ENCODE measurements at places on chromosomes 1 and 21.

DNA sequence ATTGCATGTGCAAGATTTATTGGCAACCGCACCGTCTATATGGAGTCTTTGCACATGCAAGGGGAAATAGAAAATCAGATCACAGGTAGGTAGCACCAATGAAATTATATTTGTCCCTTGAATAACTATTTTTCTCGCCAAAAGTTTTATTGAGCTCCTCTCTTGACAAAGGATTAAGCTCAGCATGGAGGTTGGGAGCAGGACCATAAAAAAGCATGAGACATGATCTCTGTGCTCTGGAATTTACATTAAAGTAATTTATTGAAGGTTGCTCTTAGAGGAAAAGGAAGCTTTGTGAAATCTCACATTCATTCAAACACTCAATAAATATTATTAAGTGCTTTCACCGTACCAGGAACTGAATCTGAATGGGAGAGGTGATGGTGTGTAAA is 66.0 kb upstream of the UBE2U start:
- no peak overlapping the region for H3K4me3 ChIP-seq
- H3K36me3 ChIP-seq, result no peaks in the 10 kb centered on the region
- H3K27me3 ChIP-seq, result no peaks in the 10 kb centered on the region
- no peak for DNase-seq

- H3K27me3 ChIP-seq, result no peaks in the 10 kb centered on the region
- DNase-seq, result peak; percentile 19
- no peaks in the 10 kb centered on the region for H3K4me1 ChIP-seq
- H3K36me3 ChIP-seq, result no peaks in the 10 kb centered on the region
- H3K27ac ChIP-seq, result no peak overlapping the region
- no peak overlapping the region for H3K4me3 ChIP-seq
Observed at GRCh38 chr1:4745560-4745959, 91.2 kb downstream of the AJAP1 start.

- H3K4me3 ChIP-seq, result no peak overlapping the region
- DNase-seq, result no peak
- no peaks in the 10 kb centered on the region for H3K36me3 ChIP-seq
- H3K27me3 ChIP-seq, result no peaks in the 10 kb centered on the region
Observed at GRCh38 chr1:38208716-38209632, 162.4 kb upstream of the POU3F1 start.

DNA sequence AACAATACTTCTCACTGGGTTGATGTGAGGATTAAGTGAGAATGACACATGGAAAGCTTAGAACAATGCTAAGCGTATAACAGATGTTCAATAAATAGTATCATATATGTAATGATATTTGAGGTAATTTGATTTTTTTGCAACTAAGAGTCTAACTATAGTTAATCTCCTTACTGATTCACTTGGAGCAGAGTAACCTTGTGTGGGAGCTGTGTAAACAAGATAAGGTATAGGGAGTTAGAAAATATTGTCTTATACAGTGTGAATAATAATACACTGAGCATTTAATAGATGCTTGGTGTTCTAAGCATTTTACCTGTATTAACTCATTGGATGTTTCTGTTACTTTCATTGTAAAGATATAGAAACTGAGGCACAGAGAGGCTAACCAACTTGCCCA is 15.9 kb downstream of the RALGPS2 start:
- H3K27ac ChIP-seq, result no peak overlapping the region
- DNase-seq, result no peak

DNA sequence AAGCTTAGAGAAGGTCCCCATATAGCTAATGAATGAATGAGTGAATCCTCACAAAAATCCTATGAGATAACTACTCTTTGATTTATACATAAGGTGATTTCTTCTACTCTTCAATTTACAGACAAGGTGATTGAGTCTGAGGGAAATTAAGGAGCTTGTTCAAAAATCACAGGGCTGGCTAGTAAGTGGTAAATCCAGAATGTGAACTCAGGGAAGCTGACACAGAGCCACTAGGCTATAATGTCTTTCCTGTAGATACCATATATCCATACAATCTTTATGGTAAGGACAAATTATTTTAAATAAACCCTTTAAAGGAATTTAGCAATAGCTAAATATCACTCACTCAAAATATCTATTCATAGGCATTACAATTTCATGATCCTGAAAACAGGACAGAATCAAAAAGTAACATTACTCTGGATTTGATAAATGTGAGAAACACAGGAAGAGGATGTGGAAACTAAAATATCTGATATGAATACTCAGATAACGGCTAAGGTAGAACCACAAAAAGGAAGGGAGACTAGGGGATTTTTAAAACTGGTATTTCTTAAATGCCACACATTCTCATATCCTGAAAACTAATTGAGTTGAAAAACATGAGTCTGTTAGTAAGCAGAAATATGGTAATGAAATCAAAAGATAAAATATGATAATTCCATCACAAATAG is 108.2 kb downstream of the NBPF12 start:
- no peak overlapping the region for H3K27ac ChIP-seq
- no peaks in the 10 kb centered on the region for H3K4me1 ChIP-seq

GRCh38 chr1:195851804-195852203 is 756.4 kb downstream of the KCNT2 start:
- H3K4me3 ChIP-seq, result no peak overlapping the region
- DNase-seq, result no peak
- H3K27ac ChIP-seq, result no peak overlapping the region
- H3K36me3 ChIP-seq, result no peaks in the 10 kb centered on the region

- peak overlapping the region; percentile 64 for H3K27ac ChIP-seq
- H3K36me3 ChIP-seq, result no peaks in the 10 kb centered on the region
- peaks cover 9% of the 10 kb centered on the region for H3K4me1 ChIP-seq
- H3K27me3 ChIP-seq, result no peaks in the 10 kb centered on the region
- no peak overlapping the region for H3K4me3 ChIP-seq
- DNase-seq, result peak; percentile 95
Observed at GRCh38 chr1:58592522-58593134, 15.6 kb upstream of the TACSTD2 start.

GRCh38 chr21:28731700-28732321 is 260.9 kb downstream of the LTN1 start:
- no peaks in the 10 kb centered on the region for H3K4me1 ChIP-seq
- DNase-seq, result no peak
- no peak overlapping the region for H3K27ac ChIP-seq
- no peak overlapping the region for H3K4me3 ChIP-seq
- no peaks in the 10 kb centered on the region for H3K36me3 ChIP-seq

DNA sequence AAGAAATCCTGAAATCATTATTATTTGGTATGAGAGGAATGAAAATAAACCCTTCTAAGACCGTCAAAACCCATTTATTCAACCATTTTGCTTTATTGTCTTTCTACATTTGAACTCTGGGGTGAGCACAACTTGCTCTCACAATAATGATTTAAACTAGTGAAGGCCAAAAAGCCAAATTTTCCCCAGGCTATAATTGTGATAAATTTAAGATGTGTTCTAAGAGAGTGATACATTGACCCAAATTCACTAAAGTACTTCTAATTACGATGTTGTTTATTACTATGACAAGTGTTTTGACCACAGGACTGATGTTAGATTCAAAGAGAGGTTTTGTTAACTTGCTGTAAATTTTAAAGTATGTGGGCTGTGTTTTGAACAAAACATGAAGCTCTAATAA is 670.9 kb upstream of the NR5A2 start:
- no peaks in the 10 kb centered on the region for H3K27me3 ChIP-seq
- H3K36me3 ChIP-seq, result no peaks in the 10 kb centered on the region
- no peak overlapping the region for H3K27ac ChIP-seq
- H3K4me3 ChIP-seq, result no peak overlapping the region
- no peaks in the 10 kb centered on the region for H3K4me1 ChIP-seq

GRCh38 chr1:72357411-72357810 is 75.1 kb upstream of the NEGR1 start:
- no peaks in the 10 kb centered on the region for H3K27me3 ChIP-seq
- no peak overlapping the region for H3K4me3 ChIP-seq
- H3K4me1 ChIP-seq, result no peaks in the 10 kb centered on the region
- no peak overlapping the region for H3K27ac ChIP-seq
- H3K36me3 ChIP-seq, result no peaks in the 10 kb centered on the region

DNA sequence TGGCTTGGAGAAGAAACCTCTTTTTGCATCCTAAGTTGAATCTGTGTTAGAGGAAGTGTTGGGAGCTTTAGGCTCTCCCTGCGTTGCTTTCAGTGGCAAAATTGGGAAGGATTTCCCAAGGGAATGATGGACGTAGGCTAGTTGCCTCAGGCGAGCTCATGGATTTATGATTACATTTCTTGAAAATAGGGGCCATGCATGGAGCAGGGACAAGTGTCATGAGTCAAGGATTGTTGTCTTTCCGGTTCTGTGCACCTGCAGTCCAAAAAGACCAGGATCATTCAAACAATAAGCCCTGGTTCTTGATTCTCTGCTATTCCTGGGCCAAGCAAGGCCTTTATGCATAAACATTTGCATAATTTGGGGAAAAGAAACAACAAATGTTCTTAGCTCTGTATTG is 7.1 kb downstream of the MAN1C1 start:
- no peaks in the 10 kb centered on the region for H3K36me3 ChIP-seq
- no peaks in the 10 kb centered on the region for H3K27me3 ChIP-seq
- H3K27ac ChIP-seq, result no peak overlapping the region
- no peak overlapping the region for H3K4me3 ChIP-seq
- H3K4me1 ChIP-seq, result no peaks in the 10 kb centered on the region

GRCh38 chr1:66271904-66272254 is 262.1 kb upstream of the SGIP1 start:
- H3K27ac ChIP-seq, result peak overlapping the region; percentile 55
- DNase-seq, result peak; percentile 16
- H3K27me3 ChIP-seq, result peaks cover under 1% of the 10 kb centered on the region
- H3K4me1 ChIP-seq, result peaks cover 3% of the 10 kb centered on the region

GRCh38 chr1:117612517-117613248 is 6.8 kb downstream of the TENT5C start:
- DNase-seq, result no peak
- H3K4me1 ChIP-seq, result peaks cover 16% of the 10 kb centered on the region

DNA sequence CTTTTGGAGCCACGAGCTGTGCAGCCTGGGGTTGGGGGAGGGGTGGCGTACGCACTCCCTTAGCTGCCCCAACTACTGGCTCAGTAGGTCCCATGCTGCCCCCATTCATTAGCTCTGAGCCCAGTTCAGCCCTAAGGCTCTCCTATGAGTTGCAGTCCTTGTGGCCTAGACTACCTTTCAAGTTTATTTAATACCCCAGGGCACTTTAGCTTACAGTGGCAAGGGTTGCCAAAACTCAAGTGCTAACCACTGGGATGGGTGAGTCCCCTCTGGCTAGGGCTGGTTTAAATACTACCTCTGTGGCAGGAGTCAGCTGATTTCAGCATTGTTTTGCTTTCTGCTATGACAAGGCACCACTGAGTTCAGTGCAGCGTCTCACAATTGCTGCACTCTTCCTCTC is 118.2 kb downstream of the ODF2L start:
- no peaks in the 10 kb centered on the region for H3K27me3 ChIP-seq
- no peak for DNase-seq
- H3K36me3 ChIP-seq, result no peaks in the 10 kb centered on the region
- H3K4me3 ChIP-seq, result no peak overlapping the region
- H3K4me1 ChIP-seq, result no peaks in the 10 kb centered on the region

DNA sequence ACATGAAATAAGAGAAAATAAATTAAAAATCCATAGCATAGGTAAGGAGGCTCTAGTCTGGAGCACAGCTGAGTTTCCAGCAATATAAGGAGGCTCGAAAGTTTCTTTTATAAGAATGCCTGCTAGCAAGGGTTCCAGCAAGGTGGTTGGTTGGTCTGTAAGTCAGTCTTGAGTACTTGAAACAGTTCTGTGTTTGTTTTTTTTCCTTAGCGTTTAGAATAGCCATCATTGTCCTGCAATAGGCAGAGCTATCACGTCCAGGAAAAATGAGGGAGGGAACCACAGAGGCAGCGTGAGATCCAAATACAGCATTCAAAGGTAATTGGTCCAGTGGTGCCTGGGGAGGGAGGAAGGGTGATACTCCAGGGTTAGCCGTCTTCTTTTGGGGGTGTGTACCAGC is 8.4 kb downstream of the UBE2Q1 start:
- H3K27ac ChIP-seq, result no peak overlapping the region
- H3K4me1 ChIP-seq, result peaks cover 21% of the 10 kb centered on the region
- peaks cover 26% of the 10 kb centered on the region for H3K36me3 ChIP-seq
- no peak overlapping the region for H3K4me3 ChIP-seq

GRCh38 chr1:19623523-19623922 is 20.6 kb upstream of the NBL1 start:
- no peak overlapping the region for H3K27ac ChIP-seq
- no peak for DNase-seq
- H3K36me3 ChIP-seq, result no peaks in the 10 kb centered on the region
- no peaks in the 10 kb centered on the region for H3K27me3 ChIP-seq

- peak within 1 kb of the TSS; percentile 53 for H3K27ac ChIP-seq
- peaks cover under 1% of the 10 kb centered on the region for H3K4me1 ChIP-seq
- H3K27me3 ChIP-seq, result no peaks in the 10 kb centered on the region
- H3K36me3 ChIP-seq, result no peaks in the 10 kb centered on the region
Observed at GRCh38 chr1:156060937-156061636, at the start of gene RAB25. Gene RAB25, plus strand, starts transcription at chr1:156061160. Its CDS starts 241 bp downstream, at chr1:156061401.

GRCh38 chr1:111402083-111402482 is 25.5 kb downstream of the OVGP1 start:
- DNase-seq, result no peak
- no peaks in the 10 kb centered on the region for H3K4me1 ChIP-seq
- H3K27ac ChIP-seq, result no peak overlapping the region
- H3K36me3 ChIP-seq, result no peaks in the 10 kb centered on the region
- H3K27me3 ChIP-seq, result no peaks in the 10 kb centered on the region
- no peak overlapping the region for H3K4me3 ChIP-seq

- no peaks in the 10 kb centered on the region for H3K27me3 ChIP-seq
- H3K4me3 ChIP-seq, result no peak overlapping the region
- no peaks in the 10 kb centered on the region for H3K36me3 ChIP-seq
- H3K4me1 ChIP-seq, result no peaks in the 10 kb centered on the region
- no peak overlapping the region for H3K27ac ChIP-seq
- DNase-seq, result no peak
Observed at GRCh38 chr1:179637211-179637860, 45.7 kb downstream of the TDRD5 start.

DNA sequence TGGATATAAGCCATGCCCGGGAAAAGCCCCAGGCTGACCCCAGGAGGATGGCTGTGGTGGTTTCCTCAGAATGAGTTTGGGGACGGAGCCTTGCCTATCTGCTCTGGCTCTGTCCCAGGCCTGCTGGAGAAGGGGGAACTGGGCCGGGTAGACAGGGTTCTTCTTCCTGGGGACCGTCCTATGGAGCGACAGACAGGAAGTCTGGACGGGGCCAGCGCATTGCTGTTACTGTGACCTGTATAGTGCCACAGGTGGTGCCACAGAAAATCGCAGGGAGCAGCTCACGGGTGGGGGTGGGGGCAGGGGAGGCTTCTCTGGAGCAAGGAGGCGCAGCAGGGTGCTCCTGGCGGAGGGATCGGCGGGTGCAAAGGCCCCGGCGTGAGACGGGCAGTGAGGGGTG is 36.4 kb downstream of the CFAP74 start:
- H3K4me1 ChIP-seq, result no peaks in the 10 kb centered on the region
- DNase-seq, result no peak
- H3K4me3 ChIP-seq, result no peak overlapping the region
